ENCODE measurements at places on chromosomes 11 and 22.
A peak's percentile ranks its signal among the peaks of the same experiment; 100 is the strongest.

DNA sequence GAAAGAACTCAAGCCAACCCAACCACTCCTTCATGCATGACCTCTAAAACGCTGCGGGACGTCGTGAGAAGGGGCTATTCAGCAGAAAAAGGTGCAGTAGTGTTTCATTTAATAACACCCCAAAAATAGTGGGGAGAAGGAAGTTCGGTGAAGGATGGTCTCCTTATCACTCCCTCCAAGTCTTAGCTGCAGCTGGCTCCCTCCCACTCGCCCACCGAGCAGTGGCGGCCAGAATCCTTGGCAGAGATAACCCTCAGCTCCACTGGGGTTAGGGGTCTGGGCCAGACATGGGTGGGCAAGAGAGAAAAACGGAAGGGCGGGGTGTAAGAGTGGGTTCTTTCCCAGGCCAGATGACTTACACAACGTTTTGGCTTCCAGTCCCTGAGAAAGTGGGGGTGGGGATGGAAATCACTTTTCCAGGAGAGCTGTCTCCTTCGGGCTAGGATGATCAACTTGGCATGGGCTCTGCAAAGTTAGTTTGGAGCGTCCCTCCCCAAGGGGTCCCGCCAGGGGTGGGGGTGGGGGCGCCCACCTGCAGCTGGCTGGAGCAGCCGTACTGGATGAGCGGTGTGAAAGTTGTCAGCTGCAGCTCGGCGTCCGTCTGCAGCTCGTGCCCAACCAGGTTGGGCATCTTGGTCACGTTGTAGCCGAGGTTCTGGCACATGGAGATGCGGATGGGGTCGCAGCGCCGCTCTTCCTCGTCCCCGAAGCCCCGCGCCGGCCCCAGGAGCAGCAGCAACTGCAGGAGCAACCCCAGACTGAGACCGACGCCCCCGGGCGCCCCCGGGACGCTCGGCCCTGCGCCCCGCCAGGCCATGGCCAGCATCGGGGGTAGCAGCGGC, 705 bp downstream of the FZD4 start:
- DNase-seq, result no peak

GRCh38 chr11:129435499-129436245, 60.0 kb downstream of the BARX2 start:
- DNase-seq, result no peak

DNA sequence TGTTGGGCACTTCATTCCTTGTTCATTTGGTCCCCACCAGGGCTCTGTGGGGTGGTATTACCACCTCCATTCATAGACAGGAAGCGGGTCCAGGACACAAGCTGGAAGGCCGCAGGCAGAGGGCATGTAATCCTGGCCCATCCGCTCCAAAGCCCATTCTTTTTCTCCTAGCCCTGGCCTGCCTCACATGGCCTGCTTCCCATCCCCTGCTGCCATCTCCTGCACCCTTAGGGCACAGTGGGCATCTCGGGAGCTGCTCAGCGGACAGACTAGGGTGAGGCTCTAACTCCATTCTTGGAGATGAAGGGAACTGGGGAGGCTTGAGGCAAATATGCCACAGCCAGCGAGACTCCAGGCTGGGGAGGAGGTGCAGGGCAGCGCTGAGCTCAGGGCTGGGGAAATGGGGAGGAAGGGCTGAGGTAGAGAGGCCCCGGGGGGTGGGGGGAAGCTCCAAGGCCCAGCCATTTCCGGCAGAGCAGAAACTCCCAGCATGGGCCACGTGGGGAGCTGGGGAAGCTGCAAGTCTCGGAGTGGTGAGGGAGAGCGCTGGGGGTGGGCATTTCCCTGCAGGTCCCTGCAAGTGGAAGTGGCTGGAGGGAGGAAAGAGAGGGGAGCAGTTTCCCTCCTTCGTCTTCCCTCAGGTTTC, 14.3 kb upstream of the BCL9L start:
- peak; percentile 45 for DNase-seq

GRCh38 chr11:26580929-26581328, 8.9 kb upstream of the MUC15 start:
- DNase-seq, result no peak

- DNase-seq, result no peak
These were observed 30.0 kb upstream of the ME3 start for GRCh38 chr11:86702220-86702983.

- no peak for DNase-seq
These were observed 16.2 kb downstream of the API5 start for GRCh38 chr11:43327987-43328386.

Data from stimulated activated naive CD4-positive, alpha-beta T cell treated with Interleukin-2 at 50 U/mL for 16 hours (primary cell).